ENCODE measurements at places on chromosomes 11 and 22.
A peak's percentile ranks its signal among the peaks of the same experiment; 100 is the strongest.

GRCh38 chr22:11605468-11605981 lies 3922.5 kb upstream of the OR11H1 start:
- DNase-seq = no peak

GRCh38 chr11:9574622-9575259 lies 1.3 kb downstream of the WEE1 start:
- DNase-seq = peak; percentile 64

DNA sequence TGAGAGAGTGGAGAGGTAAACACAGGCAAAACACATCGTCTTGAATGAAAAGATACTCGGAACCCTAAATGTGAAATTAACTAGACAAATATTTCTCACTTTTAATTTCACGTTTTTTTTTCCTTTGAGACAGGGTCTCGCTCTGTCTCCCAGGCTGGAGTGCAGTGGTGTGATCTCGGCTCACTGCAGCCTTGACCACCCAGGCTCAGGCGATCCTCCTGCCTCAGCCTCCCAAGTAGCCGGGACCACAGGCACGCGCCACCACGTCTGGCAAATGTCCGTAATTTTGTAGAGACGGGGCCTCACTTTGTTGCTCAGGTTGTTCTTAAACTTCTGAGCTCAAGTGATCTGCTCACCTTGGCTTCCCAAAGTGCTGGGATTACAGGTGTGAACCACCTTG lies 7.4 kb upstream of the SHANK3 start:
- no peak for DNase-seq

- DNase-seq = no peak
These were observed 482.5 kb upstream of the FAT3 start for GRCh38 chr11:91742155-91742554.

- no peak for DNase-seq
These were observed 1030.8 kb upstream of the CCDC90B start for GRCh38 chr11:84316866-84317555.

DNA sequence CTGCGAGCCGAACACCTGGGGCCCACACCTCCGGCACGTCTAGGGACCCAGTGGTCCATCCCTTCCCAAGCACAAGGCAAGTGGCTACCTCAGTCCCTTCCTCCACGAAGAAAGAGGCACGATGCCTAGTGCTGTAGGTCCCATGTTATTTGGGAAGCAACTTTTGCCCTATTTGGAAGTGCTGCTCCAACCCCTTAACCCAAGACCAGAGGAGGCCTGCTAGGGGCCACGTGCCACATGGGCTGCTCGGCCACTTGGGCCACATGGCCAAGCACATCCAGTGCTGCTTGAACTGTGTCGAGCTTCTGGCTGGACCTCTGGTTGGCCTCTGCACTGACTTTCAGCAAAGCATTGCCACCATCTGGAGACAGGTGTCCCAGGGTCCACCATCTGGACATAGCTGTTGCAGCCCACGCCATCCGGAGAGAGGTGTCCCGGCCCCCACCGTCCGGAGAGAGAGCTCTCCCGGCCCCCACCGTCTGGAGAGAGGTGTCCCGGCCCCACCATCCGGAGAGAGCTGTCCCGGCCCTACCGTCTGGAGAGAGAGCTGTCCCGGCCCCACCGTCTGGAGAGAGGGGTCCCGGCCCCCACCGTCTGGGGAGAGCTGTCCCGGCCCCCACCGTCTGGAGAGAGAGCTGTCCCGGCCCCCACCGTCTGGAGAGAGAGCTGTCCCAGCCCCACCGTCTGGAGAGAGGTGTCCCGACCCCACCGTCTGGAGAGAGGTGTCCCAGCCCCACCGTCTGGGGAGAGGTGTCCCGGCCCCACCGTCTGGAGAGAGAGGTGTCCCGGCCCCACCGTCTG lies 6.5 kb upstream of the B4GALNT4 start:
- no peak for DNase-seq

GRCh38 chr11:75656044-75656727 lies 12.7 kb downstream of the MAP6 start:
- DNase-seq = no peak

DNA sequence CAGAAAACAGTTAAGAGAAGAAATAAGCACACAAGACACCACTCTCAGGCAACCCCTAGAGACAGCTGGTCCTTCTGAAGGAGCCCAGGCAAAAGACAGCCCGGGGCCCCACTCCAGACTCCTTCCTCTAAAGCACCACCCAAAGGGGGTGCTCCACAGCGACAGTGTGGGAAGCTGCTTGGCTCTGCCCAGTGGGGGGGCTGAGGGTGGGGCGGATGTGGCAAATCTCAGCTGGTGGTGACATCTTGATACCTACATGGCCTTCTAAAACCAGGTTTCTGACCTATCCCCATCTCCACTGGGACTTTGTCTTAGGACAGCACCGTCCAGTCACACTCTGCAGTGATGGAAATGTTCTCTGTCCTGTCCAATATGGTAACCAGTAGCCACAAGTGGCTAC lies 10.2 kb upstream of the APOA1 start:
- no peak for DNase-seq

- no peak for DNase-seq
These were observed 21.0 kb downstream of the OR5M11 start for GRCh38 chr11:56522008-56522407.

GRCh38 chr11:128055576-128056217 lies 531.7 kb downstream of the ETS1 start:
- no peak for DNase-seq

DNA sequence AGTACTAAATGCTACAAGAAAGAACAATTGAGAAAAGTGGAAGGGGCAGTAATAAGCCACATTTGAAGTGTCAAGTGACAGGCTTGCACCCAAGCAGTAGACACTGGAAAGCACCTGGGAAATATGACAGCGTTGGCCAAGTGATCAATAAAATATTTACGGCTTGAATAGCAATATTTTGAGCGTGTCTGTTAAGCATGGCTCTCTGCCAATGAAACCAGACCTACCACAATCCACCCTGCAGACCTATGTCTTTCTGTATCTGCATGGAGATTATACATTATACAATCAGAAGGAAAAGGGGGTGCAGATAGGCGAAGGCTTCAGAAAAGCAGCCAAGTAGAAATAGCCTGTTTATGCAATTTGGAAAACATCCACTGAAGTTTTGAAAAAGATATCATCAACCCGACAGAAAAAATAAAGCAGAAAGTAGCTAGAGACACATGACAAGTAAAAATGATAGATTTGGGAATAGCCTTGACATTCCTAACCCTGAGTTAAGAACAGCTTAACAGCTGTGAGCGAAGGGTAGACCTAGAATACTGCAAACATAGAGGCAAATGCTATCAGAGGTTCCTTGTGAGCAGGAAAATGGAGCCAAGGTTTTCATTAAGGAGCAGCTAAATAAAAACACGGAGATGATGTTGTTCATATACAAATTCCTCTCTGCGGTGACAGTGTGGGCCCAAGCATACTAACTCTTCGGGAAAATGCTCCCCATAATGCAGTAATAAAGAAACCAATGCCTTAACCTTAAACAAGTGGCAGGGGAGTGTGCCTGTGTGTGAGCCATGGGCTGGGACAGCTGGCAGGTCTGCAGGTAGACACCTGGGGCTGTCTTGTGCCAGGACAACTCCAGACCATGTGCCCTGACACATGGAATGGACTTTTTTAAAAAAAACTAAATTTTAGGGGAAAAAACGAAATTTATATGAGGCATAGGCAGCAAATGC lies 71.3 kb downstream of the ETS1 start:
- DNase-seq = no peak

DNA sequence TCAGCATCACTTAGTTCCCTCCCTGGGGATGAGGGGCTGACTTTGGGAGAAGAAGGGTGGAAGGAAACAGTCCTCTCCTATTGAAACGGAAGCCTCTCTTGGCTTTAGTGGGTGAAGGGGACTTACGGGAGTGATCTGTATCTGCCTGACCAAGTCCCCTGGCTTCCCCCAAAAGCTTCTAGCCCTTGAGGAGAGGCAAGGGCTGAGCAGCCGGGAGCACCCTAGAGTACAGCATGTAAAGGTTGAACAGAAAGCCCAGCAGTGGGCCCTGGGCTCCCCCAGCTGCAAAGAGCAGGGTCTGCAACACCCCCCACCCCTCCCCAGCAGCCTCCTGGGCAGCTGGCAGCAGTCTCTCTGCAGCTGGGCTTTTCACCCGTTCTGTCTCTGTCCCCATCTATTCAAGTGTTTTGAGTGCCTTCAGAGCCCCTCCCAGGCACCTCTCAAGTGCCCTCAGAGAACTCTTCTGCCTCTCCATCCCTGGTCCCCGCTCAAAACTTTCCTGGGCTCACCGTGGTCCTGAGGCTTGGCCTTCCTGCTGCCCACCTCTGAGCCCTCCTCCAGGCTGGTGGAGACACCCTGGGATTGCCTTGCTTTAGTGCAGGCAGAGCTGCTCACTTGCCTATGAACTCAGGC lies 2.7 kb downstream of the CAPN5 start:
- DNase-seq = no peak

GRCh38 chr22:40220316-40221054 lies 42.8 kb downstream of the TNRC6B start:
- DNase-seq = no peak

DNA sequence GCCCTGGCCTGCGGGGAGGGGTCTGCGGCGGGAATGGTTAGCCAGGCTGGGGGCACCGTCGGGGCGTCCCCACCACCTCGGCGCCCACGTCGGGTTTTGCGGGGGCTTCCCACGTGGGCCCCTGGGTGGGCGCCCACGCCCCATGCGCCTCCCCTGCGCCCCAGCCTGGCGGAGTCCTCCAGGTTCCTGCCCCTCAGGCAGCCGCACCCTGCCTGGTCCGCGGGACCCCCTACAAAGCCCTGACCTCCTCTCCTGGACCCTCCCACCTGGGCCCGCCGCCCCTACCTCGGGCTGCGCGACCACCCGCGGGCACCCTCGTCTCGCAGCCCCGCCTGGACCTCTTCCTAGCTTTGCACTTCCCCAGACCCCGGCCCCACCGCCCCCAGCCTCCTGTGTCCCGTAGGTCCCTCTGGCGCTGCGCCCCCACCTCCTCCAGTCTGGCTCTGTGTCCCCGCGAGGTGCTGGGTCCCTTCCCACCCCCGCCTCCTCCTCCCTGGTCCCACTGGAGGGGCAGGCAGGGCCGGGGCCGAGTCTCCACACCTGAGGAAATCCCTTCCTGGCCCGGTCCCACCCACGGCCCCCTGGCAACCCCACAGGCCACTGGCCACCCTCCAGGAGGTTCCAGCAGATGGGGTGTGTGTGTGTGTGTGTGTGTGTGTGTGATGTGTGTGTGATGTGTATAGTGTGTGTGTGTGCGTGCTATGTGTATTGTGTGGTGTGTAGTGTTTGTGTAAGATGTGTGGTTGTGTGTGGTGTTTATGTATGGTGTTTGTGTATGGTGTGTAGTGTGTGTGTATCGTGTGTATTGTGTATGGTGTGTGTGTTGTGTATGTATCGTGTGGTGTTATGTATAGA lies 11.8 kb downstream of the PIM3 start:
- no peak for DNase-seq

- no peak for DNase-seq
These were observed 562 bp downstream of the FOLR3 start for GRCh38 chr11:72135891-72136683.

- no peak for DNase-seq
These were observed 20.1 kb downstream of the PTPN5 start for GRCh38 chr11:18771266-18772035.

DNA sequence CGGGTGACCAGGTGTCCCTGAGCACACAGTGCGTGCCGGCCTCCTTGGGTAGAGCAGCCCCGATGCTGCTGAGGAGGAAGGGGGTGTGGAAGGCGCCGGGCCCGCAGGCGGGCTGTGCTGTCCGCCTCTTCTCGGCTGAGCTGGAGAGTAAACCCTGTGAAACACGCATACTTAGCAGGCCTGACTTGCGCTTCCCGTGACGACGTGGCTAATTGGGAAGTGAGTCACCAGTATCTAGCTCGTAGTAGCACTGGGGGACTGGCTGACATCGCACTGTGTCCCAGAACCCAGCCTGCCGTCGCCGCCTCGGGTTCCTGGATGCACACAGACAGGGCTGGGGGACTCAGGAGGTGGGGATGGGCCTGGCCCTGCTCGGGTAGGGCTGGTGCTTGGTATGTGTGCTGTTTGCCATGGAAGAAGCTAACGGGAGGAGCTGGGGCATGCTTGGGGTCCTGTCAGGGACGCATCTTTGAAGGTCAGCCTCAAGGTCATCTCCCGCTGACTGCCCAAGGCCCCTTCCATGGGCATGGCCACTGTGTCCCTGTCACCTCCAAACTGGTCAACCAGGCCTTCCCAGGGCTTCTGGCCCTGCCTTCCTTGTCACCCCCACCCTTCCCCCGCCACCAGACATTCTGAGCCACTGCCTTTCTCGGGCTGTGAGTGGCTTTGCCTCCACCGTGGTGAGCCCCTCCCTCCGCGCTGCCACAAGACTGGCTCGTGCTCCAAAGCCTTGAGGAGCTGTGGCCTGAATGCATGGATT lies 1327.0 kb downstream of the BRD1 start:
- DNase-seq = no peak

DNA sequence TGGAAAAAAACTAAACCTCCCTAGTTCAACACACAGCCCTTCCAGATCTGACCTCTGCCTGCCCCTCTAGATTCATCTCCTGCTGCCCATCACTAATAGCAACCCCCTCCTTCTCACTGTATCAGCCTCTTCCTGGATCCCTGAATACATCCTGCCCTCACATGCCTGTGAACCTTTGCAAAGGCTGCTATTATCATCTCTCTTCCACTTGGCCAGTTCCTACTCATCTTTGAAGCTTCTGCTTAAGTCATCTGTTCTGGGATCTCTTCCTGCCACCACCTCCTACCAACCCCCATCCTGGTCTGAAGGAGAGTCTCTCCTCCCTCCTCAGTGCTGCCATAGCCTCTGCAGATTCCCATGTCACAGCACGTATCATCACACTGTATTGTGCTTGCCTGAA lies 38.0 kb upstream of the AMOTL1 start:
- no peak for DNase-seq

DNA sequence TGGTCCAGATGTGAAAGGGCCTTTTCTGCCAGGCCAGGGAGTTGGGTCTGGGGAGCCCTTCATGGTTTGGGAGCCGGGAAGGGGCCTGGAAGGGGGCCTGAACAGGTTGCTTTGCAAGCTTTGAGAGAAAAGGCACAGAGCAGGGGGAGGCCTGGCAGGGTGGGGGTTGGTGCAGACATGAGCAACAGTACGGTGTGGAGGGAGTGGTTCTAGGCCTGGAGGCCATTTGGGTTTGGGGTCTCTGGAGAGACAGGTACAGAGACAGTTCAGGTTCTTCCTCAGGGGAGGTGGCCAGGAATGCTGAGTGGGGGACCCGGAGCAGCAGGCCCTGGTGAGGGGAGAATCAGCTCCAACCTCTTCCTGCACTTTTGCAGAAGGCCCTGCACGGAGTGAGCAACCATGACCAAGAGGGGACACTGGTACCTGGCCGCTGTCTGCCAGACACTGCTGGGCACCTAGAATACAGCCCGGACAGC lies 1.4 kb downstream of the KDELR3 start:
- no peak for DNase-seq

GRCh38 chr22:20247010-20247505 lies 21.1 kb downstream of the RTN4R start:
- DNase-seq = no peak

GRCh38 chr22:42661985-42662831 lies 13.0 kb upstream of the CYB5R3 start:
- peak; percentile 83 for DNase-seq

DNA sequence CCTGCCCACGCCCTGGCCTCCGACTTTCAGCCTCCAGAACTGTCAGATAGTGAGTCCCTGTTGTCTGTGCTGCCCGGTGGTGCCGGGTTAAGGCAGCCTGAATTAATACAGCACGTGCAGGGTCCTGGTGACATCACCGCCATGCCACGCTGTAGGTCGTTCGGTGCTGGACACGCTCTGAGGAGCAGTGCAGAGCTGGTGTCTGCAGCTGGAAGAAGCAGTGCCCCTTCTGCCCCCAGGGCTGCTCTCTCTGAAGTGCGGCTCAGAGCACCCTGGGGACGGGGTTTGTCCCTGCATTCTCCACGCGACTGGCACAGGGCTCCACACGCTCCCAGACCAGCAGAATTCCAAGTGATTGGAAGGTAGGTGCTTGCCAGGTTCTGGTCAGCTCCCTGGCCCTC lies 831.5 kb downstream of the TBC1D22A start:
- no peak for DNase-seq
